ENCODE measurements at places on chromosomes 2 and 18.

DNA sequence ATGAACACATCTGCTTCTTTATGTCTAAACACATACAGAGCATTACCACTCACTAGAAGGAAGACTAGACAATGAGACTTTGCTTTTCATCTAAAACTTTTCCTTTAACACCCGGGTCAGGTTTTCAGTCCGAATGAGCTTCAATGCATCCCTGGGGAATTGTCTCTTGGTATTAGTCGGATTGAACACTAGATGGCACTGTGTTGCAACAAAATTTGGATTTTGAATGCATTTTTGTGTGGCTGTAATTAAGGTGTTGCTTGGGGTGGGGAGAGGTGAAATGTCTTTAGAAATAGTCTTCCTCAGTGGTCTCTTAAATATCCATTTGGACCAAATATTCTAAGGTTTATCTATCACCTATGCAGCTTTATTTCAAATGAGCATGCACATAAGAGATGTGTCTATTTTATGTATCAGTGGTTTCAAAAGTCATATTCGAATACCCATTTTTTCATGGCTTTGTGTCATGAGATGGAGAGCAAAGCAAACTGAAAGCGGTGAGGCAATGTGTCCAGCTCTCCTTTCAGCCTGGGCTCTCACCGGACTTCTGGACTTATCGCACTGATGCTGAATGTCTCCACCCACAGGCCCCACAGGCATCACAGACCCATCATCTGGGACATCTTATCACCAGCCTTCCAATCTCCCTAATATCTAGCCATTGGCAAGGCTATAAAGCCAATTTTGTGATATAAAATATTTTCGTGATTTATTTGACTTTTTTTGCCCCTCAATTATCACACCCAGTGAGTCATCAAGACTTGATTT lies 510.3 kb downstream of the RNF144A start:
- DNase-seq: no peak

DNA sequence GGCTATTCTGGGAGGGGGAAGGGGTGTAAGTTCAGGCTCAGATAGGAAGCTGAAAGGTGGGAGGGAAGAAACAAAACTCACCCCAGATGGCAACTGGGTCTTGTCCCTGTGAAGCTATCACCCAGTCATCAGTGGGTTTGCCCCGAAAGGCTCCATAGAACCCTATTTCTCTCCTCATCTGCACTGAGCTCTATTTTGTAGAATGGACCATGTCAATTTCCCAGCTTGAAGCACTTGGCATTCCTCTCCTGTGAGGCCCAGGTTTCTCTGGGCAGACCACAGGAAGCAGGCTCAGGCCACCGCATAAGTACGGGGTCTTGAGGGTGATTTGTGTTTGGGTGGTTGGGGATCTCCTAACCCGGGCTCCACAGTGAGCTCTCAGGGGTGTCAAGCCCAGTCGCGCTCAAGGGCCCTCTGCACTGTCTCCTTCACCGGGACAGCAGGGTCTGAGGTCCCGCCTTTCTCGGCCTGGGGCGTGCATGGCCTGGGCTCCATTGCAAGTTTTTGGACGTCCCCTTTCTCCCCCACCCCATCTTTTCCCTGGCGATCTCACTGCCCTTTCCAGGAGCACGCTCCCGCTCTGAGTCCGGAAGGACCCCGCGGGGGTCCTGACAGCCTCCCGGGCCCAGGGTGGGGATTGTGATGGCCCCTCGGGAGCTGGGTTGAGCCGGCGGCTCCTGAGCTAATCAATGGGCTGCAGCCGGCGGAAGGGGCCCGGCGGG lies 27.3 kb upstream of the NOTO start:
- DNase-seq: no peak

DNA sequence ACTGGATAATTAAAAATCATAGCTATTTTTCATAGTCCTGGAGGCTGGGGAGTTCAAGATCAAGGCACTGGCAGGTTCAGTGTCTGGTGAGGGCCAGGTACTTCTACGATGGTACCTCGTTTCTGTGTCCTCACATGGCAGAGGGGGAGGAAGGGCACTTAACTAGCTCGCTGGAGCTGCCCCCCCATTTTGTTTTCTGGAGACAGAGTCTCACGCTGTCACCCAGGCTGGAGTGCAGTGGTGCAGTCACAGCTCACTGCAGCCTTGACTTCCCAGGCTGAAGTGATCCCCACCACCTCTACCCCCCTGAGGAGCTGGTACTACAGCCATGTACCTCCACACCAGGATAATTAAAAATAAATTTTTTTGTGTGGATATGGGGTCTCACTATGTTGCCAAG lies 40.3 kb downstream of the ASB1 start:
- DNase-seq: no peak

GRCh38 chr2:31563273-31563839 lies 17.4 kb downstream of the SRD5A2 start:
- no peak for DNase-seq

GRCh38 chr2:120831086-120831485 lies 95.4 kb downstream of the GLI2 start:
- DNase-seq: no peak

- no peak for DNase-seq
Observed at GRCh38 chr2:26574066-26574899, 66.9 kb downstream of the CIB4 start.

DNA sequence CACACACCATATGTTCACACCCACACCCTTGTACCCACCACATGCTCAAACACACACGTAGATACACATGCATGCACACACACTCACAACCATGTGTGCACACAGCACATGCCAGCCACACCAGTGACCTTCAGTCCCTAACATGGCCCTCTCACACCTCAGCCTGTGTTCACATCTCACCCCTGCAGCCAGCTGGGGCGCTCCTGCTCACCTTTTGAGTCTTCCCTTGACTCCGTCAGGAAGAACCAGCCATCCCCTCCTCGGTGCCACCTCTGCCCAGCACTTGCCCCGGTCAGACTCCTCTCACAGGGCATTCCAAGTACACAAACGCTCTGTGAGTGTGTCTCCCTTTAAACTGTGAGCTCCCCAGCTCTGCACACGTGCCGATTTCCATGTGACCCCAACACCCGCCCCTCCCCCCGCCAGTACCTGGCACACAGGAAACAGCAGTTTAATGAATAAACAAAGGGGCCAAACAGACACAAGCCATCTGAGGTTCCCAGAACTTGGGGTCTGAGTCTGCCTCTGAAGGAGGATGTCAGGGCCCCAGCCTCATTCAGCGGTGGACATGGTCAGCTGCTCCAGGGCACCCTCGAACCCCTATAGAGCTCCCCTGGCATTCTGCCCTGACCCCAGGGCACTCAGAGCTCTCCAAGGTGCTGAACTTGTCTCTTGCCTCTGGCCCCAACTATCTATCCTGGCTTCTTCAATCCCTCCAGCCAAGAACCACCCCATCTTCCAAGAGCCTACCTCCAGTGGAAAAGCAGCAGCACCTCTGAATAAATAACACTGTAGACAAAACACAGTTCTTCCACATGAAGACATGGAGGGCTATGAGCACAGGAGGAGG lies 252.9 kb downstream of the ATAD2B start:
- DNase-seq: no peak

DNA sequence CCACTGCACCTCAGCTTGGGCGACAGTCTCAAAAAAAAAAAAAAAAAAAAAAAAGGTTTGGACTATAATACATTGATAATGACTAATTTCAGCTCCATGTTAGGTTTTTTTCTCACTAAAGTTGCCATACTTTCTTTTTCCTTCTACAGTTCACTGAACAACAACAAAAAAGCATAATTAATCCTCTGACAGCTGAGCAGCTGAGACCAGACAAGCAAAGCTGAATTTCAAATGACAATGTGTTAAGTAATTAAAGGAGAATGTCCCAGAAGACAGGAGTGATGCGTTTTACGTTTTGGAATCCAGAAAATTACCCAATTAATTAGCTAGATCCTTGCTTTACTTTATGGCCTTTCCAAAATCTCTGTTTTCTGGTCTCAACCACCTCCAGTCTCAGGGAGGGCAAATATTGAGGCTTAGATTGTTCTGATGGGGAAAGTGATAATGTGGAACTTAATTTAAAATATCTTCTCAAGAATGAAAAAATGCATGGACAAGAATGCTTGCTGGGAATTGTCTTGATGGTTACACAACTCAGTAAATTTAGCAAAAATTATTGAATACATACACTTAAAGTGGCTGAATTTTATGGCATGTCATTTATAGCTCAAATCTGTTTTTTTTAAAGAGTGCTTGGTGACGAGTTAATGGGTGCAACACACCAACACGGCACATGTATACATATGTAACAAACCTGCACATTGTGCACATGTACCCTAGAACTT lies 17.4 kb upstream of the RMDN2 start:
- no peak for DNase-seq

DNA sequence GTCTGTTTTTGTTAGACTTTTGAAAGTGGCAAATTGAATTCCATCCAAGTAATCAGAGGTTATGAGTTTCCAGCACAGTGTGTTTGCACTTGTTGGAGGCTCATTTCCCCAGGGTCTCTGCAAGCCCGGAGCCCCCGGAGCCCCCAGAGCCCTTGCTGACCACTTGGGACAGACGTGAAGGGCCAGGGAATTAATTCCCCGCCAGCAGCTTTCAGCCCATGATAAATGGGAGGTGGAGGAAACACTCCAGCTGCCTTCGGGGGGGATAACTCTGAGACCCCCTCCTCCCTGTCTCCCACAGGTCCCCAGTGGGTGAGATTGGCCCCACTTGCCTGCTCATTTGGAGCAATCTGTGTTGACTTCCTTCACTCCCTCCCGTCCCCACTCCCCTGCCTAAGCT lies 79.2 kb downstream of the KLHL29 start:
- no peak for DNase-seq

GRCh38 chr2:195706161-195706900 lies 49.3 kb downstream of the SLC39A10 start:
- no peak for DNase-seq

- DNase-seq: no peak
Observed at GRCh38 chr2:72136933-72137497, 10.6 kb downstream of the CYP26B1 start.

DNA sequence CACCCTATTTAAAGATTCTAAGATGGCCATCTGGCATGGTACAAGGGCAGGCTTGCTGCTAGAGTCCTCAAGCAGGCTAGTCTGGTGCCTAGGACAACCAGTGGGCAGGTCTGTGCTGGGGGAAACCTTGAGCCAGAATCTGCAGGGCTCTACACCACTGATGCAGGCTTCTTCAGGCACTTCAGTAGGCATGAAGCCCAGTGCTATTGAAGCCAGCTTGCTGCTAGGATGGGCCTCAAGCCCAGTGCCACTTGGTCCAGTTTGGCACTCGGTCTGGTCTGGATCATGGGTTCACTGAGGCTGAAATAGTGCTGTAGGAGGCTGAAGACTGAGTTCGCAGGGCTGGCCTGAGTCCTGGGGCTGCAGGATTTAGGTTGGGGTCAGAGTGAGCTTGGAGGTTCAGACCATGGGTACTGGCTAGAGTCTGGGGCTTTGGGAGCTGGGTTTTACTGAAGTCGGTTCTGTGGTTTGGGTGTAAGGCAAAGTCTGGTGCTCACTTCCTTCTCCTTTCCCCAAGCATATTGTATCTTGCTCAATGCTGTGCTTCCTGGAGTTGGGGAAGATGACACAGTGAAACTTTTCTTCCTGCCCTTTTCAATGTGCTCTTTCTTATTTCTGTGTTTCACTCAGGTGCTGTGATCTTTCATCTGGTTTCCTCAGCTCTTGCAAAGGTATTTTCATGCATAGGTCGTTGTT lies 41.2 kb downstream of the SP100 start:
- no peak for DNase-seq

- DNase-seq: no peak
Observed at GRCh38 chr2:69510204-69510603, 73.0 kb upstream of the NFU1 start.

- DNase-seq: no peak
Observed at GRCh38 chr2:219727771-219728429, 100.5 kb downstream of the SLC4A3 start.

DNA sequence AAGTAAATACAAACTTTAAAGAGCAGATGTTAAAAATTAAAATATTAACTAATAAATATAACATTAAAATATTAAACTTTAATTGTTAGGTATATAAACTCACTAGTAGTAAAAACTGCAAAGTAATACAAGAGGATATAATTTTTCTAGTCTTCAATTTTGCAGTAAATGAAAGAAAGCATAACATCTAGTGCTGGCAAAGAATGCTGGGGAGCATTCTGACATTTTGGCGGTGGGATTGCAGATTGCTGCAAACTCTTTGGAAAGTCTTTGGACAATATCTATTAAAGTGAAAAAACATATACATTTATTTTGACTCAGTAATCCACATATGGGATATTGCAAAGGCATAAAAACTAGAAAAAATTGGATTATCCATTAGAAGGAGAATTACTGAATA lies 175.0 kb downstream of the GCA start:
- no peak for DNase-seq

- DNase-seq: no peak
Observed at GRCh38 chr2:103285354-103285753, 523.5 kb downstream of the TMEM182 start.

DNA sequence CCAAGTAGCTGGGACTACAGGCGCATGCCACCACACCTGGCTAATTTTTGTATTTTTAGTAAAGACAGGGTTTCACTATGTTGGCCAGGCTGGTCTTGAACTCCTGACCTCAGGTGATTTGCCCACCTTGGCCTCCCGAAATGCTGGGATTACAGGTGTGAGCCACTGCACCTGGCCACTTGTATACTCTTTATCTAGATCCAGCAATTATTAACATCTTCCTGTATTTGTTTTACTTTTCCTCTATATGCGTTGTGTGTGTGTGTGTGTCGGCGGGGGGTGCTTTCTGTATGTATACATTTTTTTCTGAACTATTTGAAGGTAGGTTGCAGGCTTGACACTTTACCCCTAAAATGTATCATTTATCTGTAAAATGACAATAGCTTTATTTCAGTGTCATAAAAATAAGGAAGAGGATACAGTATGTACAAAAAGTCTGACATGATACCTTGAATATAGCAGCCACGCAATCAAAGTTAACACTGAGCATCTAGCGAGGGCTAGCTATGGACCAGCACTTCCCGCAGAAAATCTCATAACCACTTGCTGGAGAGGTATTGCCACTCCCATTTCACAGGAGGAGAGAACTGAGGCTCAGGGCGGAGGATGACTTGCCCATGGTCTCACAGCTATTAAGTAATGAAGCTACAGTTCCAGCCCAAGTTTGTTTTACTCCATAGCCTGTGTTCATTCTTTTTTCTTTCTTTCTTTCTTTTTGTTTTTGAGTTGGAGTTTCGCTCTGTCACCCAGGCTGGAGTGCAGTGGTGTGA lies 251.3 kb downstream of the MYCN start:
- DNase-seq: no peak

- no peak for DNase-seq
Observed at GRCh38 chr2:158750458-158751125, 44.5 kb upstream of the DAPL1 start.

DNA sequence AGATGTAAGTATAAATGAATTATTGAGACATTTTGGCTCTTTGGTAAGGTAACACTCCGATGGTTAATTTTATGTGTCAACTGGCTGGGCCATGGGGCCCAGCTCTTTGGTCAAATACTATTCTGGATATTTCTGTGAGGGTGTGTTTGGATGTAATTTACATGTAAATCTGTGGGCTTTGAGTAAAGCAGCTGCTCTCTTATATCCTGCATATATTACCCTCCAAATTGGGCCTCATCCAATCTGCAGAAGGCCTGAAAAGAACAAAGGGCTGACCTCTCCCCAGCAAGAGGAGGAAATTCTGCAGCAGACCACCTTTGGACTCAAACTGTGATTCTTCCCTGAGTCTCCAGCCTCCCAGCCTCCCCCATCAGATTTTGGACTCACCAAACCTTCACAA lies 464.1 kb downstream of the PLCL1 start:
- DNase-seq: no peak
